CD4-positive, alpha-beta T cell treated with Interleukin-10 for 1 hour (primary cell): ENCODE measurements at places on chromosomes 2 and 18.
A peak's percentile ranks its signal among the peaks of the same experiment; 100 is the strongest.

GRCh38 chr2:155830817-155831579, 501.5 kb downstream of the NR4A2 start:
- no peak for DNase-seq

GRCh38 chr2:79798776-79799175, 285.9 kb downstream of the CTNNA2 start:
- no peak for DNase-seq

- DNase-seq = no peak
These were observed 78.0 kb upstream of the RPL31 start for GRCh38 chr2:100924122-100924519.

- no peak for DNase-seq
These were observed 4.6 kb downstream of the DYSF start for GRCh38 chr2:71457923-71458322.

DNA sequence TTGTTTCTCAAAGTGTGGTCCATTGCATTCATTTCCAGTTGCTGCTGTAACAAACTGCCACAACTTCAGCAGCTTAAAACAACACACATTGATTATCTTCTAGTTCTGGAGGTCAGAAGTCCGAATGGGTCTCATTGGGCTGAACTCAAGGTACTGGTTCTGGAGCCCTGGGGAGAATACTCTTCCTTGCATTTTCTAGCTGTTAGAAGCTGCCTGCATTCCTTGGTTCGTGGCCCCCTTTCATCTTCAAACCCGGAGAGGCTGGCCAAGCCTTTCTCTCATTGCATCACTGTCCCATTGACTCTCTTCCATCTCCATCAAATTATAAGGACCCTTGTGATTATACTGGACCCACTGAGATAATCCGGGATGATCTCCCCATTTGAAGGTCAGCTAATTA, 98.1 kb downstream of the SPATS2L start:
- DNase-seq = no peak

DNA sequence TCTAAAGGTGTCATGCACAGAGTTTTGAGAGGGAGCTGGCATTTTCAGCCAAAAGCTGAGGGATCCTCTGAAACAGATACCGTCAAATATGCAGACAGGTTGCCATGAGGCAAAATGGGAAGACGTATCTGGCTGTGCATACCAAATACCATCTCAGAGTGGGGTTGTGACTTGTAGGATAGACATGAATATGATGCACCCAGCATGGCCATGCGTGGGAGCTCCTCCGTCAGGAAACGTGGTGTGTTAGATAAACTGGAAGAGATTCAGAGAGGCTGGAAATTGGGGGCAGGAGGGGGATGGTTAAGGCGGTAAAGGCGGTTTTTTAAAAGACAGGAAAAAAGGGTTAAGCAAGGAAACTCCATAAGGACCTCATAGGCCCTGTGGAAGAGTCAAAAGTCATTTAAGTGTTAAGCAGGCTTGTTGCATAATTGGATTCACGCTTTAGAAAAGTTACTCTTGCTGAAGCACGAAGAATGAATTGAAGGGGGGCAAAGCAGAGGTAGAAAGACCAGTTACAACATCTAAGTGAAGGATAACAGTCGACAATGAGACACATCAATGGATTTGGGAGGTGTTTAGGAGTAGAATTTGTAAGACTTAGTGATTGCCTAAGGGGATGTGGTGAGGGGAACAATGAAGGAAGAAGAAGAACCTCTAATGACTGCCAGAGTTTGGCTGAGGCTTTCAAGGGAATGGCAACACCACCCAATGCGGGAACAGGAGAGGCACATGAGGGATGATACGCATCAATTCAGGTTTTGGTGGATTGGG, 139.6 kb upstream of the CTAGE1 start:
- no peak for DNase-seq

- no peak for DNase-seq
These were observed 302.6 kb downstream of the NUP35 start for GRCh38 chr2:183426825-183427224.

DNA sequence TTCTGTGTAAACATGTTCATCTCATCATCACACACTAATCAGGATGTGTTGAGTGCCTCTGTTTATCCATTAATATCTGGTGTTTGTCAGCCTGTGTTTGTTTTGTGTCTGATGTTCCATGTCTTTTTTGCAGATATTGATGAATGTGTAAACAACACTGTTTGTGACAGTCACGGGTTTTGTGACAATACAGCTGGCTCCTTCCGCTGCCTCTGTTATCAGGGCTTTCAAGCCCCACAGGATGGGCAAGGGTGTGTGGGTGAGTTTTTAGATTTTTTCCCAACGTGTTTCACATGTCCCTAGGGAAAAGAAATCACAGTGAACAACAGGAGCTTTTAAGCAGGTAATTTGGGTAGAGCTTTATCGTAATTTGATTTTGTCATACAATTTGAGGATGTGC, 133.7 kb upstream of the RASGRP3 start:
- DNase-seq = no peak

DNA sequence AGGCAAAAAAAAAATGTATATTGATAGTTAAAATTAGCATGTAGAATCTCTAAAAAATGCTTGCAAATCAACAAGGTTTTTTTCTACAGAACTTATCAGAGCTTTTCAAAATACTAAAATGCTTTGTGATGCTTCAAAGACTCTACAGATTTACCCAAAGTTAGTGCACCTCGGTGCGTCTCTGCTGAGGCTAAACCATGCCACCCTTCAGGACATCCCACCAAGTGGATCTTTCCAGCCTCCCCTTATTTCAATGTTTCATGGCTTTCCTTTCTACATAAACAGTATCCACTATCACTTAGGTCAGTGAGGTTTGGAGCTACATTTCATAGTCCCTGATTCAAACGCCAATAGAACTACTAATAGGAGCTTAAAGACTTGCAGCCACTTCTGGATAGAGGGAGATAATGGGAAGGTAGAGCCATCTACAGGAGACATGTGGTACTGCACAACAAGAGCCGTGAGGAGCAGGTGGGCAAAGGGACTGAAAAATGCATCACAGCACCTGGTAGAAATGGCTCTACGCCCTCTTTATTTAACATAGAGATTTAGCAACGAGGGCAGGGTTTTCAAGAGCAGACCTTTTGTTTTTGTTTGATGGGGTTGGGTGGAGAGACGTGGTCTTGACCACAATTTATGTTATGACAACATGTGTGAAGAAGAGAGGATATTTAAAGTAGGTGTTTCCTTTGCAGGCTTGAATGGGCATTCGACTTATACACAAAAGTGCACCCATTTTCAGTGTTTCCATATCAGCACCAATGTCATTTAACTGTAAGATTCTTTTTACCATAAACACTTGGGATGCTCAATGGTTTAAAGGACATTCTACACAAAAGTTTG, 56.1 kb upstream of the SLC35G4 start:
- peak; percentile 46 for DNase-seq

DNA sequence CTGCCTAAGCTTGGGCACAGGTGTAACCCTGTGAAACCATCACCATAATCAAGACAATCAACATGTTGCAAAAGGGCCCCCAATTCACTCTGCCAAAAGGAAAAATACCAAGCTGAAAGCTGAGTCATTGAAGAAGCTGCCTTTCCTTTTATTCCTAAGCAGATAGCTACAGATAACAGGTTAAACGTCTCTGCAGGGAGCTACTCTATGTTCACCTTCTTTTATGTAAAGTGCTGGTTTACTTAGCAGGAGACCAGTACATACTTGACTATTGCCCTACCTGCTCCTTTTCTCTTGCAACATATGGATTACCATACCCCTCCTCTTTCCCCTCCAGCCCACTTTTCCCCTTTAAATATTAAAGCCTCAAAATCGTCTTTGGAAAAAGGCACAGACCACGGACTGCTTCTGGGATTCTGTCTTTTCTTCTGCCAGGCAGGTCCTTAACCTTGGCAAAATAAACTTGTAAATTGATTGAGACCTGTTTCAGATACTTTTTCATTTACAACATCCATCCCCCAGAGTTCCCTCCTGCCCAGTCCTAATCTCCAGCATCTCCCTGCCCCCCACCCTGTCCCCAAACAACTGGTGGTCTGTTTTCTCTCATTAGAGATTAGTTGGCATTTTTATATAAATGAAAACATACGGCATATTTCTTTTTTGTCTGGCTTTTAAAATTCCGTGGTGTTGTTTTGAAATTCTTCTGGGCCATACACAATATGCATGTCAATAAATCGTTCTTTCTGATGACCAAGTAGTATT, 37.8 kb upstream of the LDLRAD4 start:
- DNase-seq = no peak

GRCh38 chr18:60070631-60071030, 170.8 kb downstream of the PMAIP1 start:
- DNase-seq = no peak

GRCh38 chr2:185782223-185782769, 43.7 kb downstream of the FSIP2 start:
- DNase-seq = no peak

DNA sequence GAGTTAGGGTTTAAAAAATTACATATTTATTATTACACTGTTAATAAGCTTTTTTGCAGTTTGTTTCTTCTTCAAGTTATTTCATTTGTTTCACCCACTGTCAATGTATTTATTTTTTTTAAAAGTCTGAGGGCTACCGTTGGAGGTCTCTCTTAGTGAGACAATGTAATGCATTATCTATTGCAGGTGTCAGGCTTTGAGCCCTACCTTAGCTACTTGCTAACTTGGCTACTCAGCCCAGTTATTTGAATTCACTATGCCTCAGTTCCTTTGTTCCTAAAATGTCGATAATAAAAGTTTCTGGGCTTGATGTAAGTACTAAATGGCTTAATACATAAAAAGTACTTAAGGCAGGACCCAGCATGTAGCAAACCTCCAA, 458 bp upstream of the TFPI start:
- no peak for DNase-seq

DNA sequence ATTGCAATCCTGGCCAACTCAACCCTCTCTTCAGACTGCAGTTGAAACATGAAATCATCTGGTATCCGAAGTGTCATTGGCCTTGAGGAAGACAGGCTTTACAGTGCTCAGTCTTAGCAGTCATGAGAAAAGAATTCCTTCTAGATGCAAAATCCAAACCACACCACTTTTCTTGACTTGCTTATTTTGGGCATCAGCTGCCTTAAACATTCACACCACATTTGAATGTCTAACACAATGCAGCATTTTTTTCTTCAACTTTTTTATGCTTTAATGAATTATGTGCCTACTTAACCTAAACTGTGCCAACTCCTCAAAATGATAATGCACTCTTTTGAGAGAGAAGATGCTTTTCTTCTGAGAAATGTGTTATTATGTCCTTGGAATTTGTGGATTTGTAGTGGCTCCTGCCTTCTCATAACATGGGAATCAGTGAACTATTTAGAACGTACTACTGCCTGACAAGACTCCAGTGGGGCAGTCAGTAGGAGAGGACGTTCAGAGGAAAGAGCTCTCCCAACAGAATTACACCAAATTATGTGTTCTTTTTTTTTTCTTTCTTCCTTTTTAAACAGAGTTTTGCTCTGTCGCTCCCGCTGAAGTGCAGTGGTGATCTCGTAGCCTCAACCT, 3.2 kb upstream of the FAM98A start:
- DNase-seq = no peak

- DNase-seq = peak; percentile 67
These were observed 35.5 kb upstream of the CTDP1 start for GRCh38 chr18:79644006-79644665.

GRCh38 chr2:111251711-111252110, 131.0 kb downstream of the BCL2L11 start:
- no peak for DNase-seq

DNA sequence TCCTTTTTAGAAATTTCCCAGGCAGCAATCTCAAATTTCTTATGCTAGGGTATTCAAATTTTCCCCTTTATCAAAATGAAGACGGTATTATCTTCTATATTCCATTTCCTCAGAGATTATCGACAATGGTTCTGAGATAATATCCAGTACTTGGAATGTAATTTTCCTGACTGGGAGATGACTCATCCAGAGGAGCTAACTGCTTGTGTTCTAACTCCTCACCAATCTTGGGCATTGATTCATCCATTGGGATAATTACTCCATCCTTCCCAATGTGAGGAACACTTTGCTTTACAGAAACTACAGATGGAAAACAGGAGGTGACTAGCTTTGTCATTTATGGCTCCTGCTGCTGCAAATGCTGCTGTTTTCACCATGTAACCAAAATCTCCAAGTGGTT, 239.4 kb upstream of the LYPD1 start:
- DNase-seq = no peak
